CD4-positive, alpha-beta T cell treated with Interleukin-6 for 4 hours (primary cell): ENCODE measurements at places on chromosomes 4 and X.

DNA sequence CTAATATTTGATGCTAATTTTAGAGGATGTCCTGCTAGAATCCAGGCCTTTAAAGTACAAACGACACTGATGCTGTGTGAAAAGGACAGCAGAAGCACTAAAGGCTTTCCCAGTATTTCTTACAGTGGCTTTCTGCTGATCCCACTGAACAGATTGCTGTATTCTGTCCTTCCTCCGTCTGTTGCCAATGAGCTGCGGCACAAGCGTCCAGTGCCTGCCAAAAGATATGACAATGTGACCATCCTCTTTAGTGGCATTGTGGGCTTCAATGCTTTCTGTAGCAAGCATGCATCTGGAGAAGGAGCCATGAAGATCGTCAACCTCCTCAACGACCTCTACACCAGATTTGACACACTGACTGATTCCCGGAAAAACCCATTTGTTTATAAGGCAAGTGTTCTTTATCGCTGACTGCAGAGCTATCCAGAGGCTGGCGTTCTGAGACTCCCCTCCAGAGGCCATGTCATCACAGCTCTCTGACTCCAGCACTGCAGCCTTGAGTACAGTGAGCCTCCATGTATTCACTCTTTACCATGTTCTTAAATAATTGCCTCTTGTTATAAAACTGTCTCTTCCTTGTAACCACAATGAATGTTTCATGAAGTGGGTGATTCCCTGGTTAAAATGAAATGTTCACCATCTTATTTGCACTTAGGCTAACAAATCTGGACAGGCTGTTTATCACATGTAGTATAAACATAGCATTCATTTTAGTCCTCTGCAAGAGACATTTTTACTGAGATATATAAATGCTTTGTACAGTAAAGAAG is 43.6 kb downstream of the GUCY1B1 start:
- DNase-seq = no peak

DNA sequence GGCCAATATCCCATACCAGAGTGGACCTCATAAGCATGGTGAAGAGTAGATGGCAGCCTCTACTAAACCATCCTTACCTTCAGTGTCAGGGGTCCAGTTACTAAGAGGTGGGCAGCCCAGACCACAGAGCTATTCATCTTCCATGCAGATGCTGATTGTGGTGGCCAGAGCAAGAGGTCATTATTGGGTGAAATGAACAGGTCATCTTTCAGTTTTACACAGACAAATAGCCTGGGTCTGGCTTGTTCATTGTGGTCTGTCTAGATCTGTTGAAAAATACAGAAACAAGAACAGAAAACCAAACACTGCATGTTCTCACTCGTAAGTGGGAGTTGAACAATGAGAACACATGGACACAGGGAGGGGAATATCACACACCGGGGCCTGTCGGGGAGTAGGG is 71.3 kb downstream of the PAK3 start:
- no peak for DNase-seq

GRCh38 chrX:104319346-104319745 is 64.6 kb upstream of the ESX1 start:
- no peak for DNase-seq

DNA sequence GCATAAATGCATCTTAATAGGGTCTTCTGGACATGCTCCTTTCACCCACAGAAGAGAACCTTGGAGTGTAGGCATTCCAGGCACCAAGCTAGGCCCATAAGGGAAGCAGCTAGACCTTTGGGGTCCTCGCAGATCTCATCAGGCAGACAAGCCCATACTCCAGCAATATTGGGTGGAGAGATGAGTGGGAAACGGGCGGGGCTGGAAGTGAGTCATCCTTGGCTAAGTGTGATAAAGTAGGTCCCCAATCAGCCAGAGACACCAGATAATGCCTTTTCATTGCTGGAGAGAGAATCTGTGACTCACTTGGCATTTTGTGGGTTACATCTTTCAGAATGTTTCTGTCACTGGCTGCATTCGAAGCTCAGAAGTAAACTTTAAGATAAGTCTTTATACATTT is 133.3 kb upstream of the MBNL3 start:
- DNase-seq = peak; percentile 23

DNA sequence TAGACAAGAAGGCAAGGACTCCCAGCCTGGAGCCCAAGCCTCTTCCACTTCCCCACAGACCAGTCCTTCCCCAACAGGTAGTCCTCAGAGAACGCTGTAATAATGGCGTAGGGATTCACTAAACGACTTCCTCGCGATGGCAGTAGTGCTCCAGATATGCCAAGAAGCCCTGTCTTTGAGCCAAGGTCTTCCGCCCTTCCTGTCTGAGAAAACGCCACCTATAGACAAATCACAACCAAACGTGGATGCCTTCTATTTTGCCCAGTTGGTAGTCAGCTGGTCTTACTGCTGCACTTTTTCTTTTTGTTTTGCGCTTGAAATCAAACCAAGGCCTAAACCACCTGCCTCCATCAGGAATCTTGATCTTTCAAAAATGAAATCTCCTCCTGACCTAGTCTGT is 203.3 kb downstream of the OR13H1 start:
- peak; percentile 84 for DNase-seq

DNA sequence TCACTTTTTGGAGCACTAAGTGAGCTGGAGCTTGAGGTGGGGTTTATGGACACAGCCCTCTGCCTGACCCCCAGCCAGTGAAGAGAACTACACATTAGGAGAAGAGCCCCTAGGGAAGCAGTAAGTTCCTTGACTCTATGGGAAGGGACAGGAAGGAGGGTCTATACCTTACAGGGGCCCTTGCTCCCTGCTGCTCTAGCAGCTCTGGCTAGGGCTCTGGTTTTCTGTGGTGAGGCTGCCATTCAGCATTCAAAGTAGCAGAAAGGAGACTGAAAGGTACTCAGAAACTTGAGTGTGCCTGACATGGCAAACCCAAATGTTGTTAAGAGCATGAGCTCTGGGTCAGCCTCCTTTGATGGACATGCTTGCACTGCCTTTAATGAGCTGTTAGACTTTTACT is 144.0 kb upstream of the KIT start:
- no peak for DNase-seq

DNA sequence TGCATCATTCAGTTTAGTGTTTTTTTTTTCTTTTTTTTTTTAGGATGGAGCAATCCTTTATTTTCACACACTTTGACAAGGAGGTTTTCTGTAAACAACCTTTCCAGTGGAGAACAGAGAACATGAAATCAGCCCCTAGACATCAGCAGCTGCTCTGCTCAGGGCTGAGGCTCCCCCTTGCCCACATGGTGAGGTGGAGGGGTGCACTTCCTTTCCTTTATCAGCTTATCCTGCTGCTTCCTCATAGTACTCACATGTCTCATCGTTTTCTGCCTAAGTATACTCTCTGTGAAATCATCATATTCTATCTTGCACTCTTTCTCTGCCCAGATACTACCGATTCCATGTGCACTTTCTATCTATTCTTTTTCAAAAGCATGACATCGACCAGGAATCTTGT is 47.6 kb upstream of the PRSS12 start:
- no peak for DNase-seq

- no peak for DNase-seq
Measured at GRCh38 chr4:73702796-73703287, 37.5 kb upstream of the CXCL8 start.

- DNase-seq = no peak
Measured at GRCh38 chr4:120714417-120715010, 208.0 kb downstream of the PRDM5 start.

GRCh38 chr4:26126143-26126718 is 194.6 kb upstream of the RBPJ start:
- no peak for DNase-seq

DNA sequence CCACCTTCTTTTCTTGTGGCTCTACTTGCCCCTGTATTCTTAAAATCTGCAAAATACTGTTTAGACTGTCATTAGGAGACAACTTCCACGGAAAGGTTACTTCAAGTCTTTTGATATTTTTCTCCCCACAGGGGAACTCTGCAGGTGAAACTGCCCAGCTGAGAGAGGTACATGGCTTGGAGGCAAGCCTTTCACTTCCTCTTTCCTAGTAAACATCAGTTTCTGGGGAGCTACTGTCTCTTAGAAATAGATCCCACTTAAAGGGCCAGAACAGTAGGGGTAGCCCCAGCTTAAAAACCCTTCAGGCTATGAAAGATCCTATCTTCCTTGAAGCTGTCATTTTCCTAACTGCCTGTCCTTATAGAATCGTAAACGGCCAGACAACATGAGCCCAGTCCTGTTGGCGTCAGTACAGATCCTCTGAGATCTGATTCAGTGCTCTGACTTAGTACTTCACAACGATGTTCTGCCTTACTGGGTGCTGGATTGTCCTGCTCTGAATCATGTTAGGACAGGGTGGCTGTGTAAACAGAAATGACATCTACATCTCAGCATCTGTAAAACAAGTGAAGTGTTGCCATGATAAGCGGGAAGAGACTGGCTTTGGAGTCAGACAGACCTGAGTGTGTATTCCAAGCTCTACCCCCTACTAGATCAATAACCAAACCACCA is 102.1 kb downstream of the ITIH6 start:
- DNase-seq = no peak

DNA sequence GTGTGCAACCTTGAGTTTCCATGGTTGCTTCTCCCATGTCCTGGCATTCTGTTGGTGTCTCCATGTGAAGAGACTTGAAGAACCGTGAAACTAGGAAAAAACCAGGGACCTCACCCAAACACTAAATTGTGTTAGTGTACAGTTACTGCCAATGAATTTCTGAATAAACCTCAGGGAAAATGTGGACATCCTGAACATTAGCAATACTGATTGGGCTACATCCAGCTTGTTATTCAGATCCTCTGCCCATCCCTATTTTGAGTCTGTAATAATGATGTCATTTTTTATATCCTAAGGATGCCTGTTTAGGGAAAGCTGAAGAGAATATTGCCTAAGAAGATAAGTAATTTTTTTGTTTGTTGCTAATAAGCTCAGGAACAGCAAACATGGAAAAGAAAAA is 262.7 kb downstream of the TMA16 start:
- DNase-seq = no peak

- no peak for DNase-seq
Measured at GRCh38 chr4:848307-848691, 22.4 kb upstream of the CPLX1 start.

DNA sequence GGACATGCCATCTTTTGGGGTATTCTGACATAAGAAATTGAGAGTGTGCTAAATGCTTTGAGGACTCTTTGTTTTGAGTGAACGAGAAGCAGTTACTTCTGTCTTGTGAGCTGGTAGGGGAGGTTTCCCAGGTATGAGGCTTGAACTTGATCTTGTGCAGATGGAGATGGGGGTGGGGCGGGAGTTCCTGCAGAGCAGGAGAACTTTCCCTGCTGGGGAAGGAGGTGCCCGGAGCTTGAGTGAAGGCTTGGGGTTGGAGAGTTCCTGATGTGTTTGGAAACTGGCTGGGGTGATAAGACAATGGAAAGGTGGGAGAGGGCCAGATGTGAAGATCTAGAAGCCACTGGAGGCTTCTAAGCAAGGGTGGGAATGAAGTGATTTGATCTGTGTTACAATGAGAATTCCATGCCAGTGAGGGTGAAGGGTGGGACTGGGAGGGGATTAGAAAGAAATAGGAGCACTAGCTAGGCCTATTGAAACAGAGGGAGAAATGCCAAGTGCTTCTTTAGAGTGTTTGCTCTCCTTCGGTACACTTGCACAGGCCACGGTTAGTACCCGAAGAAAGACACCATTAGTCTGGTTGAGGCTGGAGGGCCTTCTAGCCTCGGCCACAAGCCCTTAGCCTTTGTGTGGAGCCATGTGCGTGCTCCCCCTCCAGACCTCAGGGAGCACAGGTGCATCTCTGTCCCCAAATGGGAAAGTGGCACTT is 103.5 kb upstream of the STOX2 start:
- no peak for DNase-seq

- no peak for DNase-seq
Measured at GRCh38 chr4:138199568-138200235, 42.4 kb downstream of the SLC7A11 start.

DNA sequence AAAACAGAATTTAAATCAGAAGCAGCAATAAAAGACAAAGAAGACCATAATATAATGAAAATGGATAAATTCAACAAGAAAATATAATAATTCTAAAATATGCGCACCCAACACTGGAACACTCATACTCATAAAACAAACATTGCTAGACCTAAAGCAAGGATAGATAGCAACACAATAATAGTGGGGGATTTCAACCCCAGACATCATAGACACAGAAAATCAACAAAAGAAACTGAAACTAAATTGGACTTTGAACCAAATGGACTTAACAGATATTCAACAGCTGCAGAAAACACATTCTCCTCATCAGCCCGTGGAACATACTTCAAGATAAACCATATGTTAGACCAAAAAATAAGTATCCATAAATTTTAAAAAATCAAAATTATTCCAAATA is 1552.6 kb downstream of the C4orf33 start:
- no peak for DNase-seq

GRCh38 chr4:56728512-56728911 is 47.4 kb upstream of the HOPX start:
- no peak for DNase-seq

DNA sequence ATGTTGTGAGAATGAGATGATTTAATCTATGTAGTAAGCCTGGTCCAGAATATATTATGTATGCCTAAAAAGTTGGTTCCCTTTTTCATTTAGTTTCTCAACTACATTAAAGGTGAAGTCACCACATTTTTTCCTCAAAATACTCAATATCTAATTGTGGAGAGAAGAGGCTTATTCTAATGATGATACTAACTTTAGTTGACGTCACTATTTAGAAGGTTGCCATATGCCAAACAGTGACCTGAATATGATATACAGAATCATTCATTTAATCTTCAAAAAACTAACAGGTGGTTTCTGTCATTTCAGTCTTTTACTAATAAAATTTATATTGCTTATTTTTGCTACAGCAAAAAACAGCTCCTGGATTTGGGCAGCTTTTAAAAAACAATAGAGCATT is 480.7 kb upstream of the NWD2 start:
- DNase-seq = no peak

DNA sequence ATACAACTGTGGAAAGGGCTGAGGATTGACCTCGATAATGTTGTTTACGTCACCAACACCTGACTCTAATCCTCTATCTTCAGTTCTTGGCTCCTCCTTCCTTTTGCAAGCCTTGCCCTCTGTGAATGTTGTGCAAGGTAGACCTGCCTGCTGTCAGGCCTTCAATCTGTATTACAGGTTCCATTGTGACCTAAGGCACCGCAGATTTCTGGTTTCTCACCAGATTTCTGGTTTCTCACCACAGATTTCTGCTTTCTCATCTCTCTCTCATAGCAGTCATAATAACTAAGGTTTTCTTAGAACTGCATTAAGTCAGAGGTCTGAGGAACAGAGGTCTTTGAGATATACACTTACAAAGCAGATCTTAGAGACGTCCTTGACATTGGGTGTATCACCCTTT is 51.5 kb upstream of the ETNPPL start:
- no peak for DNase-seq

DNA sequence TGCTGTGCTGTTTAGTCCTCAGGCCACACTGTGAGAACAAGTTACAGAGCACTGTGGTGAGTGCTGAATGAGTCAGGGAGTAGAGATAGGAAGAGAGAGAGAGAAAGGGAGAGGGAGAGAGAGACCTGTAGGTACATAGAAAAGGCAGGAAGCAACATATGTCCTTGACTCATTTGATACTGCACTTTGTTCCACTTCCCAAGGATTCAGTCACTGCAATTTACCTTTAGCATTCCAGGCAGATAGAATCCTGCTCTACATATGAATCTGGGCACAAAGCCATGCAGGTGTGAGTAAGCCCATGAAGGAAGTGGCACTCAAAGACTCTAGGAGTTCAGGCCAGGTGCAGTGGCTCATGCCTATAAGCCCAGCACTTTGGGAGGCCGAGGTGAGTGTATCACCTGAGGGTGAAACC is 1.0 kb upstream of the DAPP1 start:
- peak; percentile 19 for DNase-seq
